ENCODE measurements at places on chromosomes 5 and 9.

- DNase-seq, result no peak
These were observed 93.4 kb downstream of the PPIC start for GRCh38 chr5:122943050-122943698.

GRCh38 chr5:138849439-138849838 lies 25.7 kb downstream of the LRRTM2 start:
- no peak for DNase-seq

- no peak for DNase-seq
These were observed 701.5 kb upstream of the MEF2C start for GRCh38 chr5:89584339-89584956.

GRCh38 chr9:110116543-110116885 lies 91.4 kb downstream of the C9orf152 start:
- no peak for DNase-seq

- no peak for DNase-seq
These were observed 31.1 kb upstream of the DUSP1 start for GRCh38 chr5:172802112-172802511.

DNA sequence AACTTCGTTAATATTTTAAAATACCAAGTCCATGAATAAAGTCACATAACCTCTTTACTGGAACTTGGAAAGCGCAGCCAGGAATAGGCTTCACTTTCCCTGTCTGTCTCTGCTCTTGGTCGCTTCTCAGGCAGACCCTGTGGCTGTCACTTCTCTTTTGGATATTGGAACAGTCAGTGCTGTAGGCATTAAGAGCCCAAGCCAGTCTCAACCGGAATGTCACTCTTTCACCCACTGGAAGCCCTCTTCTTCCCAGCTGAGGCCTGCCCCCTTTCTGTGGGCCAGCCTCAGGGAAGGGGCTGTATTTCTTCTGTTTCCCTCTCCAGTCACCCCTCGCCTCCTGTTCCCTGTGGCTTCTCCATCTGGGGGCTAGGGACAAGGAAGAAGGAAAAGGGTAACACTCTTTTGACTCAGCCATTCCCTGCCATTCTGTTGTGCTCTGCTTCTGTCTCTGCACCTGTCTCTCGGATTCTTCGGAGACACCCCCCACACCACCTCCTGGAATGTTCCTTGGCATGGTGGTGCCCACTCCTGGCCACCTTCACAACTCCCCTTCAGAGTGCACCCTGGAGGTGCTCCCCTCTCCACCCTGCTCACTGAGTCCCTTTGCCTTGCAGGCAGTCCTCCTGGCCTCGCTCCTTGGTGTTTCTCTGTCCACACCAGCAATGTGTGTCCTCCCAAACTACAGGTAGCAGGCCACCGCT lies 103.4 kb downstream of the TRIO start:
- no peak for DNase-seq

GRCh38 chr5:85500869-85501268 lies 1116.2 kb upstream of the EDIL3 start:
- no peak for DNase-seq

- DNase-seq, result no peak
These were observed 390.1 kb downstream of the CCDC171 start for GRCh38 chr9:15942831-15943424.
